ENCODE measurements at places on chromosomes 12 and 14.

DNA sequence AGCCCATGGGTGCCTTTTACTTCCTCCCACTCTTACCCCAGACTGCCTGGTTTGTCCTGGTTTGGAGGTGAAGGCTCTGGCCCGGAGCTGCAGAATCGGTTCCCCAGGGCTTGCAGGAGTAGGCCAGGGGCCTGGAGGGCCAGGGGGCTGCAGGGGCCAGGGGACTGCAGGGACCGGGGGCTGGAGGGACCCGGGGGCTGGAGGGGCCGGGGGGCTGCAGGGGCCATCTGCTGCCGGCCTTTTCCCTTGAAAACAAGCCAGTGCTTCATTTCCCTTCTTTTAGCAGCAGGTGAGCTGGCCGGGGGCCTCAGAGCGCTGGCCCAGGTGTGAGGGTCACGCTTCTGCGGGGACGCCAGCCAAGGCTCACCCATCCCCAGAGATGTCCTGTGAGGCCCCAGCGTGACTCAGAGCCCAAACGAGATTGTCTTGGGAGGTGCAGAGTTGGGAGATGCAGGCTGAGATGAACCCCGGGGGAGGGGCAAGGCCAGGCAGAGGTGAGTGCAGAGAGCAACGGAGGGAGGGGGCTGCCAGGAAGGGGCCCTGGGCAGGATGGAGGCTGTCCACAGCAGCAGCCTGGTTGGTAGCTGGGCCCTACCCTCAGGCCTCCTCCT, 154.9 kb downstream of the KIF26A start:
- no peak for DNase-seq

- DNase-seq = no peak
Observed at GRCh38 chr14:45867046-45867894, 614.3 kb upstream of the MIS18BP1 start.

GRCh38 chr12:39852346-39852745, 232.7 kb upstream of the ABCD2 start:
- no peak for DNase-seq

GRCh38 chr12:24386836-24387235, 437.4 kb upstream of the SOX5 start:
- no peak for DNase-seq

GRCh38 chr12:77837876-77838291, 7.2 kb downstream of the NAV3 start:
- DNase-seq = no peak

GRCh38 chr14:60649875-60650372, 647 bp upstream of the SIX1 start:
- no peak for DNase-seq

DNA sequence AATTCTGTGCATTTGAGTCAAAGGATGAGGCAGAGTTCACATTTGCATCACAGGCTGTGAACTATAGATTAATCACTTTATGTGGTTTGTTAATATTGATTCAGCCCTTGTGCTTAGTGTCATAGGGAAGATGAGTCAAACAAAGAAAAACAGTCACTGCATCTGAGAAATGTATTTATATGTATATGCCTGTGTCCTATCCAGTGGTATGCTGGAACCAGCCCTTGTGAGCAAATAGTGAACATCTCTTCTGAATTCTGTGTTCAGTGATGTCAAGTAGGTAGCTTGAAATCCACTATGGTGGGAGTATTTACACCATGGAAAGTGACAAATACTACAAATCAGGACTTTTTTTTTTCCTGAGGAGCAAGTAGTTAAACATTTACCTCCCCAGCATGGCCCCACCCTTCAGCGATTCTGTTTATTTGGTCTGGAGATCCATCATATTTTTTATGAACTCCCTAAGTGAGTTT, 128.5 kb downstream of the HMGA2 start:
- peak; percentile 29 for DNase-seq

GRCh38 chr12:128613837-128614590, 209.7 kb downstream of the SLC15A4 start:
- no peak for DNase-seq

DNA sequence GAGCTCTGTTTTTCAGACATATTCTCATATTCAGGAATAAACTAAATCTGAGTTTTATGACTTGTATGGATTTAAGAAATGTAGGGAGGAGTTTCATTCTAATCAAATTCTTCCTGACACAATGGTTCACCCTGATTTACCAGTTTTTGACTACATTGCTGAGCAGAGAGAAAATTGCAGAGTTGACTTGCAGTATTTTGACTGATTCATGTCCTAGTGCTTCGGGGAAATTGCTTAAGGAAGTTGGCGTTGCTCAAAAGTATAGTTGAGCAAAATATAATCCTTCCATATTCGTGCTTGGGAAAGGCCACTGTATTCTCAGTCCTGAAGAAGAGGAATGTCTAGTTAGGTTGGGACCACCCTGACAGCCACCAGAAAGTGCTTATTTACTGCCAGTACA, 1.3 kb upstream of the TWF1 start:
- no peak for DNase-seq

- no peak for DNase-seq
Observed at GRCh38 chr12:541676-542324, 82.1 kb downstream of the B4GALNT3 start.

DNA sequence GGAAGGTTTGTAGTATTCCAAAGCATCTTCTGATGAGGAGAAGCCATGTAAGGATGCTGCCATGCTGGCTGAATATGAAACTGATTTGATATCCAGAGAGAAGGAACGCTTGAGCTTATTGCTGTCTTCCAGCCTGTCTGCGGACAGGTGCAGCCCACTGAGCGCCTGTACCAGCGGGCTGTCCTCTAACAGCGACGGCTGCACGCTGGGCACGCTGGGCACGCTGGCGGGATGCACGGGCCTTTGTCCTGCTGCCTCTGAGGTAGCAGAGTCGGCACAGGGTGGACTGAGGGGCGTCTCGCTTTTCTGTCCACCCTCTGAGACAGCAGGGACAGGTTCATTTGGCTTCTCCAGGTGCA, 85.2 kb downstream of the DUSP16 start:
- DNase-seq = no peak

- no peak for DNase-seq
Observed at GRCh38 chr12:64122154-64122553, 99.9 kb downstream of the KICS2 start.

DNA sequence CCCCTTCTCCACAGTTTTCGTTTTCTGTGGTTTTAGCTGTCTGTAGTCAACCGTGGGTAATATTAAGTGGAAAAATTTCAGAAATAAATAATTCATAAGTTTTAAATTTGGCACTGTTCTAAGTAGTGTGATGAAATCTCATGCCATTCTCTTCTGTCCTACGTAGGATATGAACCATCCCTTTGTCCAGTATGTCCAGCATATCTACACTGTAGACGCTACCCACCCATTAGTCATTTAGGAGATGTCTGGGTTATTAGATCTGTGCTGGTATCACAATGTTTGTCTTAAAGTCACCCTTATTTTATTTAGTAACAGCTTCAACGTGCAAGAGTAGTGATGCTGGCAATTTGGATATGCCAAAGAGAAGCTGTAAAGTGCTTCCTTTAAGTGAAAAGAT, 44.7 kb downstream of the ATF7IP start:
- no peak for DNase-seq
